ENCODE measurements at places on chromosomes 6 and 20.
A peak's percentile ranks its signal among the peaks of the same experiment; 100 is the strongest.

GRCh38 chr6:96809119-96809518 lies 28.2 kb downstream of the GPR63 start:
- DNase-seq, result no peak

DNA sequence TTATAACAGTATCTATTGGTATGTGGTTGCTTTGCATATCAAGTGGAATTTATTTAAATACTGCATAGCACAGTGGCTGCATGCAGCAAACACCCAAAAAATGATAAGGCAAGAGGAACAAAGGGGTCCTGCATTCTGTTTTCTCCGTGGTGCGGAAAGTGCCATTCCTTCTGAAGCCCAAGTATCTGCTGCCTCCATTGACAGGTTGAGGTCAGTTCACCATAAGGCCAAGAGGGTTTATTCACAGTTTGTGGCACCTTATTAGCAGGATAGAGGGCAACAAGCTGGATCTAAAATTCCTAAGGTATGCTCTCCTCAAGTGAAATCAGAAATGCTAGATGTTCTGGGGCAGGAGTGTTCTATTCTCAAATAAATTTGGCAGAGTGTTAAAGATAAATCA lies 9.3 kb downstream of the CARMIL1 start:
- no peak for DNase-seq

DNA sequence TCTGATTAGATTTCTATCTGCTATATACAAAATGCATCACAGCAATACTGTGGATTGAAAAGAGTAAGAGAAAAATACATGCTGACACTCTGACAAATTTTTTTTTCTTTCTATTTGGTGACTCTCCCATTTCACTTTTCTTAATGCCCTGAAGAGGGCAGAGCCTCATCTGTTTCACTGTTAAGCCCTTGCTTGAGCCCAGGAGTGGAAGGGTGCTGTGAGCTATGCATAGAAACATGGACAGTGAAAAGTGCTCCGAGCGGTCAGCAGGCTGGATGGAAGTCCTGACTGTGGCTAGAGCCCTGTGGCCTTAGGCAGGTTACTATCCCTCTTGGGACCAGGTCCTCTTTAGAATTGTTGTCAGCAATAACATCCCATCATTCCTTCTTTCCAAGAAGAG lies 17.4 kb upstream of the CSE1L start:
- no peak for DNase-seq

- DNase-seq, result no peak
Measured at GRCh38 chr6:2216794-2217383, 28.5 kb downstream of the GMDS start.

GRCh38 chr6:96094077-96094476 lies 78.3 kb downstream of the FUT9 start:
- DNase-seq, result no peak

DNA sequence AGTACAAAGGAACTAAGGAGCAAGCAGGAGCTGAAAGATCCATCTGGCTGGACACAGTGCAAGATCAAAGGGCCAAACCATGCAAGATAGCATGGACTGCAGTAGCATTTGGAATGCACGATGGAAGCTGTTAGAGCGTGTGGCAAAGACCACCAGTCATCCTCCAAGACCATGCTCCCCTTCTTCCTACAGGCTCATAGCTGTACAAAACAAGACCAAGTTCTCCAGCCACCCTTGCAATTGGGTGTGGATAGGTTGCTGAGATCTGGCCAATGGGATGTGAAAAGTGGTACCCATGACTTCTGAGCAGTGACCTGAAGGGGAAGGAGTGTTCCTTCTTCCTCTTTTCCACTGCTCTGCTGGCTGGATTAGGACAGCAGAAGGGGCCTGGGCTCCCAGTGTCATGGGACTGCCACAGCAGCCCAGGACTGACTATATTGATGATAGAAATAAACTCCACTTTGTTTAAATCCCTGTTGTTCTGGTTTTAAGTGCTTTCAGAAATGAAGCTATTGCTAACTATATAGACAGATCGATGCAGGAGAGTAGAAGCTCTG lies 64.9 kb downstream of the SLC22A23 start:
- DNase-seq, result peak; percentile 51

GRCh38 chr20:38180781-38181180 lies 15.7 kb upstream of the TGM2 start:
- DNase-seq, result no peak

DNA sequence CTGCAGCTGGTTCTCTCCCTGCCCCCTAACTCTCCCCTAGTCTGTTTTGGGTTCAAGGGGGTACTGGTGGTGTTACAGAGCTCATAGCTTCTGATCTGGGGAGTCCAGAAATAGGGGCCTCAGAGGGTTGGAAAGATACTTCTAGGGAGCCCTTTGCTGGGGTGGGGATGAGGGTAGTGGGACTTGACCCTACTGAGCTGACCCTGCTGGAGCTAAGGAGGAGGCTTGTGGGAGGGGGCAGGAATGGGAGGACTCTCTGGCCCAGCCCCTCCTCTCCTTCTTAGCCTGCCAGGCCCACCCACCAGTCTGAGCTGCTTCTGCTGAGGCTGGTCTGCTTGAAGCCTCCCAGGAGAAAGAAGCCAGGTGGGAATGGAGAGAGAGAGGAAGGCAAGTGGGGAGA lies at the start of gene EGFL8:
EGFL8 (plus strand) TSS at position 301 of the 400 bp plus-strand sequence. CDS start 1,571 bp downstream, outside the sequence.
- DNase-seq, result no peak

- DNase-seq, result no peak
Measured at GRCh38 chr6:53369876-53370515, 21.2 kb upstream of the ELOVL5 start.

- DNase-seq, result no peak
Measured at GRCh38 chr6:32151181-32151862, 417 bp downstream of the PRRT1 start.

DNA sequence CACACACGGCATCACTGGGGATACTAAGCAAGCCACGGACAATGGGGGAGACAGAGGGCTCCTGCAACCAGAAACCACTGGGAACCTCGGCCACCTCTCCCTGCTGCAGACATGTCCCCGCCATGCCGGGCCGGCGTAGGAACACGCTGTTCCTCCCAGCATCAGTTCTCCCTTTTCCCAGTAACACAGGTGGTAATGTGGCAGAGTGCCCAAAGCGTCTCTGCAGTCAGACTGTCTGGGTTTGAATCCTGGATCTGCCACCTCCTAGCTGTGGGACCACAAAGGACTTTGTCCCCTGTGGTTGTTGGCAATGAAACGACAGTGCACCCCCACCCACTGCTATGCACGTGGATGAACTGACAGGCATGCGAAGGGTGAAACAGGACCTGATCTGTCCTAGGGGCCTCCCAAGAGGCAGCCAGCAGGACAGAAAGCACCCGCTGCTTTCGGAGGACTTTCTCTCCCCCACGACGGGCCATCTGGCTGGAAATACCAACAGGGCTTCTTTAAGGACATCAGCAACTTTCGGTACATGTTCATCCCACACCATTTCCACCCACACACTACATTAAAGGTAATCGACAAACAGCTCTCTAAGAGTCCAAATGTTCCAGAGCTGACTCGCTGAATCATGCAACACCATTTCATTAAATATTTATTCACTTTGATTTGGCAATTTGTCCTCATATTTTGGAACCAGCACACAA lies 74.1 kb downstream of the SULF2 start:
- DNase-seq, result no peak

GRCh38 chr20:36396340-36396739 lies 90.2 kb downstream of the DLGAP4 start:
- no peak for DNase-seq

DNA sequence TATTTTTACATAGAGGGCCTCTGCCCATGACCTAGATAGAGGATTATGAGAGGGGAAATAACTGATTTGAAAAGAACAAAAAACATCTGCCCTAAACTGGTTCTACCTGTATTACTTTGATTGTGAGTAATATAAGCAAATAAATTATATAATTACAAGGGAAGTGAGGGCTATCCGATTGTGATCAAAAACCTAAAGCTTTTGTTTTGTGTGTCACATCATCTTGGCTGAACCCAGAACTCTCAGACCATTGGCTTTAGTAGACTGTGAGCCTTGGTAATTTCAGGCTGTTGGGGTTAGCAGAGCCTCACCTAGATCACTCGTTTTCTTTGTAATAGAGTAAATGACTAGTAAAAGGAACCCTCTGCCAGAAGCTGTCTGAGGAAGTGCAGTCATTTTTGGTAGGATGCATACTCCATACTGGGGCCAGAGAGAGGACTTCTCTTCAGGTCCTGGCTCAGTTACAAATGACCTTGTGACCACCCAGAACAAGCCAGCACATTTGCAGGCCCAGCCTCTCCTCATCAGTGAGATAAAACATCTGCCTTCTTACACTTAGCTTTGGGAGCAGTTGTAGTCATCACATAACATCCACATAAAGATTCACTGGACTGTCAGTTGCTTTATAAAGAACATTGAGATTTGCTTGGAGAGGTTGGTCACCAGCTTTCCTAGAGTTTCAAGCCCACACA lies 13.5 kb downstream of the STK35 start:
- DNase-seq, result no peak

GRCh38 chr6:157563611-157564284 lies 182.8 kb downstream of the ZDHHC14 start:
- no peak for DNase-seq

GRCh38 chr20:31260326-31260932 lies 3.0 kb downstream of the DEFB115 start:
- DNase-seq, result no peak

- DNase-seq, result no peak
Measured at GRCh38 chr6:41373919-41374617, 38.7 kb downstream of the NCR2 start.

GRCh38 chr6:34908194-34908593 lies 19.1 kb downstream of the ANKS1A start:
- no peak for DNase-seq

DNA sequence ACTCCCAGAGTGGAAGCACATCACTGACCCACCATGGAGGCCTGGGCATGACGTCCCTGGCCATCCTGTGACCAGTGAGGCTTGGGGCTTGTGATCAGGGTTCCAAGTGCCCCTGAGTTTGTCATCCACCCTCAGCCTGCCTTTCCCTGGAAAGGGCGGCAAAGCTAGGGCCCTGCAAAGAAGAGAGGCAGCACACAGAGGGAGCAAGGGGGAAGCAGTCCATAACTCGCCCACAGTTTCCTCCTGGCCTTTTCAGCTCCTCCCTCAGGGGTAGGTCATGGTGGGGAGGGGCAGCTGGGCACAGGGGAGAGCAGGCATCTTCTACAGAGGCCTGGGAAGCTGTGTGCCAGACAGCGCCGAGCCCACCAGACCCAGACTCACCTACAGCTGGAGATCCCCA lies at the start of gene NCR2:
NCR2 (plus strand) TSS at position 313 of the 400 bp plus-strand sequence. CDS start 269 bp downstream, outside the sequence.
- DNase-seq, result no peak

DNA sequence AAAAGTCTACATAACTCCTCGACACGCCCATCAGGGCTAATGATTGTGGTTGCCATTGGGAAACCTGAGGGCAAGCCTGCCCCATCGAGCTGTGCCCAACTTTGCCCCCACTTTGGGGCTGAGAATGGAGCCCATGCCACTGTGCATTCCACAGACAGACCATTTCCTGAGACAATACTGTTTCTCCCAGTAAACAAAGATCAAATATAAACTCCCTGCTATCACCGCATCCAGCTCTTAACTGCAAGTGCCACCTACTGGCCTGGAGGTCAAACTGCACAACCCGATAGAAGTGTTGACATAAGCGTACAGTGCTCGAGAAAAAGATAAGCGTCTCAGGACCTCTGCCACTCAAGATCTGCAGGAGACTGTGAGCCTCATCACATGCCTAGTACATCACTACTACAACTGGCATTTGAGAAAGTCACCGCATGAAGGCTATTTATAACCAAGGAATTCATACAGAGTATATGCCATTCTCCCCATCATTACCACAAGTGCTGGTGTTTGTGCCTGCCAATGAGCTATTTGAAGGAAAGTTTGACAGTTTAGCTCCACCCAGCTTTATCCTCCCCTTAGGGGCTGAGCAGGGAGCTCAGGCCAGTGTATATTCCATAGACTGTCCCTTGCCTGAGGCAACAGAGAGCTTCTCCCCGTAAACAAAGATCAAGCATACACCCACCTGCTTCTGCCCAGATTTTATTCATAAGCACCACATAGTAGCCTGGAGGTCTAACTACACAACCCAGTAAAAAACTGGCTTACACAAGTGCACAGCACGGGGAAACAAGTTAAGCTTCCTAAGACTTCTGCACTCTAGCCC lies 4.5 kb upstream of the DEFB126 start:
- DNase-seq, result no peak

- DNase-seq, result no peak
Measured at GRCh38 chr20:7940341-7940740, at the start of gene HAO1. TSS of gene HAO1 (minus strand) at chr20:7940458. CDS start at chr20:7940422, 36 bp downstream.

DNA sequence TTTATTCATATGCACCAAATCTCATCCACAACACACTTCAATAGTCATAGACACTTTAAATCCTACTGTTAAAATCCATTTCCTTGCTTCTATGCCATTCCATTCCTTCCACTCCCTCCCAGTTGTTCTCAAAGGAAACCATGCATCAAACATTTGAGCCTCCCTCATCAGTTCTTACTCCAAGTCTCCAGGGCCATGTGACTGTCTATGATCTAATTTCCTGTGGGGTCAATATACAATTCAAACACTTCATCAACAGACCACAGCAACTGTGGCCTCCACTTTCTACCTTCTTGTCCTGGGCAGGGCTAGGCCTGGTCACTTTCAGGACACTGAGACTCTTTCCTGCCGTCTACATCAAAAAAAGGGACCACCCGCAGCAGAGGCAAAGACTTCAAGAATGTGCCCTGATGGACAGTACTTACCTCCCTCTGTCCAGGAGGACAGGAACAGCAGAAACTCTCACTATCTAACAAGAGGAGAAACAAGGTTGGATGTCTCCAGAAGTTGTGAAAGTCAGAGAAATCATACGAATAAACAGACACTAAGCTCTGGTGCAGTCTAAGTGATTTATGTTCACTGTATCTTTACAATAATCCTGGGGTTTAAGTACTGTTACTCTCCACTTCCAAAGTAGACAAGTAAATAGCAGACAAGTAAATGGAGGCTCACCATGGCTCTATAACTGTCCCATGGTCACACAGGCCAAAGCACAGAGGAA lies 160.2 kb downstream of the QRSL1 start:
- no peak for DNase-seq

- no peak for DNase-seq
Measured at GRCh38 chr20:44146272-44146671, 40.7 kb downstream of the JPH2 start.

DNA sequence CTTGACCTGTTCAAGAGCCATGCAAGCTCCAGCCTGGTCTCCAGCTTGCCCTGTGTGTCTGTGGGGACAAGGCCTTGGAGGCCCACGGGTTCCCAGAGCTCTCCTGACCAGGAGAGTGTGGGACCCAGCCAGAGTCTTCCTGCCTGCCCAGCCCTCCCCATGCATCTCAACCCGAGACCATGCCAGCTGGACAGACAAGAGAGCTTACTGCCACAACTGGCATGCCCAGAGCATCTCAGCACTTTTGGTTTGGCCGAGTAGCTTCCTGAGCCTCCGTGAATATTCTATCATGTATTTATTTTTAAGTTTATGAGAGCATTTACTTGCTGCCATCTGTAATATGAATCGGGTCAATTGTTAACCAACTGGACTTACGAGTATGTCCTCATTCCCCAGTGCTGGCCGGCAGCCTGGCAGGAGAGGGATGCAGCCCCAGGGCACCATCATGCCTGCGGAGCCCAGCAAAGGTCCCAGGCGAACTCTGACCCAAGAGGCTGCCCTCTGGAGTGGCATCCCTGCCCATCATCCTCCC lies 14.9 kb downstream of the IP6K3 start:
- DNase-seq, result no peak

- DNase-seq, result no peak
Measured at GRCh38 chr6:16639684-16640480, 121.4 kb downstream of the ATXN1 start.

GRCh38 chr6:38118791-38119365 lies 299.4 kb downstream of the ZFAND3 start:
- DNase-seq, result no peak
